ENCODE measurements at places on chromosomes 4 and X. TPM values are rescaled to one million over a fixed set of nuclear protein-coding genes. Genes with fewer than 3 reads are reported as not detected.

- H3K36me3 ChIP-seq, result no peaks in the 10 kb centered on the region
- no peak for DNase-seq
- no peak overlapping the region for H3K27ac ChIP-seq
- H3K27me3 ChIP-seq, result no peaks in the 10 kb centered on the region
Measured at GRCh38 chr4:12173496-12173895, 744.8 kb upstream of the HS3ST1 start.

DNA sequence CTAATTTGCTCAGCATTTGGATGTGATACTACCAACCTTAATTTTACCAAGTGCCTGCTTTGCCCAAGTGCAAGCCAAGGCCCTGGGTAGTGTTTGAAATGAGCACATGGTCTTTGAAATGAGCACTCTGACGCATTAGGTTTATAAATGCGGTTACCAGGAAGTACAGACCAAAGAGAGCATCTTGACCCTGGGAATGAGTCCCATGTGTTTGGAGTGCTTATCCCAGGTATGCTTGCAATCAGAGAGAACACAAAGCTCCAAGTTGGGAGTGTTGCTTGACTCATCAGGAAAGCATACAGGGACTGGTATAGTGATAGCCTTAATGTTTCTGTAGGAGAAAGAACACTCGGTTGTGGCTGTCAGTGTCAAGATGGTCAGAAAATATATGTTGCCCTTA, 203.6 kb upstream of the MAMLD1 start:
- H3K4me3 ChIP-seq, result no peak overlapping the region
- no peak overlapping the region for H3K27ac ChIP-seq
- no peaks in the 10 kb centered on the region for H3K4me1 ChIP-seq
- H3K27me3 ChIP-seq, result no peaks in the 10 kb centered on the region
- DNase-seq, result no peak

DNA sequence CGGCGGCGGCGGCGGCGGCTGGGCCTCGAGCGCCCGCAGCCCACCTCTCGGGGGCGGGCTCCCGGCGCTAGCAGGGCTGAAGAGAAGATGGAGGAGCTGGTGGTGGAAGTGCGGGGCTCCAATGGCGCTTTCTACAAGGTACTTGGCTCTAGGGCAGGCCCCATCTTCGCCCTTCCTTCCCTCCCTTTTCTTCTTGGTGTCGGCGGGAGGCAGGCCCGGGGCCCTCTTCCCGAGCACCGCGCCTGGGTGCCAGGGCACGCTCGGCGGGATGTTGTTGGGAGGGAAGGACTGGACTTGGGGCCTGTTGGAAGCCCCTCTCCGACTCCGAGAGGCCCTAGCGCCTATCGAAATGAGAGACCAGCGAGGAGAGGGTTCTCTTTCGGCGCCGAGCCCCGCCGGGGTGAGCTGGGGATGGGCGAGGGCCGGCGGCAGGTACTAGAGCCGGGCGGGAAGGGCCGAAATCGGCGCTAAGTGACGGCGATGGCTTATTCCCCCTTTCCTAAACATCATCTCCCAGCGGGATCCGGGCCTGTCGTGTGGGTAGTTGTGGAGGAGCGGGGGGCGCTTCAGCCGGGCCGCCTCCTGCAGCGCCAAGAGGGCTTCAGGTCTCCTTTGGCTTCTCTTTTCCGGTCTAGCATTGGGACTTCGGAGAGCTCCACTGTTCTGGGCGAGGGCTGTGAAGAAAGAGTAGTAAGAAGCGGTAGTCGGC, 528 bp downstream of the FMR1 start:
- H3K4me1 ChIP-seq, result peaks cover 9% of the 10 kb centered on the region
- peak; percentile 2 for DNase-seq
- H3K27me3 ChIP-seq, result no peaks in the 10 kb centered on the region
- H3K27ac ChIP-seq, result peak overlapping the region; percentile 85
- no peaks in the 10 kb centered on the region for H3K36me3 ChIP-seq

TMEM35A gene
- not detected for total RNA-seq

DNA sequence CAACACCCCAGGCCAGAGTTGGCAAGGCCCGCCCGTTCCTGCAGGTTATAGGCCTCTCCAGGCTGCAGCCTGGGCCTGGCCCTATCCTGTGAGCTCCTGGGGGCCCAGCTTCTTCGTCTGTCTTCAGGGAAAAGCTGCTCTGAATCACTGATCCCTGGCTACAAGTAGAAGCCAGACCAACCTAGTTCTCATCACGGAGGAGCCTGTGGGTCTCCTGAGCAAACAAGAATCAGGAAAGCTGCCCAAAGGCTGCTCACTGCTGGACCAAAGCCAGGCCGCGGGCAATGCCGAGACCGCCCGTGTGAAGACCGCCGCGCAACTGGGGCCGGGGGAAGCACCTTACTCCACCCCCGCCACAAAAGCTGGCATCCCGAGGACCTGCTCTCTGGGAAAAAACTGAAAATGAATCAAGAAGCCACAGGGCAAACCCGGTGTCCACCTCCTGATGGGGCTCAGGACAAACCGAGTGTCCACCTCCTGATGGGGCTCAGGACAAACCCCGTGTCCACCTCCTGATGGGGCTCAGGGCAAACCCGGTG, 12.8 kb downstream of the CTBP1 start:
- H3K4me3 ChIP-seq, result no peak overlapping the region
- H3K4me1 ChIP-seq, result peaks cover 6% of the 10 kb centered on the region
- H3K36me3 ChIP-seq, result peaks cover 88% of the 10 kb centered on the region
- no peak for DNase-seq

- H3K36me3 ChIP-seq, result no peaks in the 10 kb centered on the region
- no peak overlapping the region for H3K27ac ChIP-seq
- no peak for DNase-seq
- H3K4me1 ChIP-seq, result no peaks in the 10 kb centered on the region
Measured at GRCh38 chr4:173748353-173748752, 218.3 kb upstream of the HAND2 start.

DNA sequence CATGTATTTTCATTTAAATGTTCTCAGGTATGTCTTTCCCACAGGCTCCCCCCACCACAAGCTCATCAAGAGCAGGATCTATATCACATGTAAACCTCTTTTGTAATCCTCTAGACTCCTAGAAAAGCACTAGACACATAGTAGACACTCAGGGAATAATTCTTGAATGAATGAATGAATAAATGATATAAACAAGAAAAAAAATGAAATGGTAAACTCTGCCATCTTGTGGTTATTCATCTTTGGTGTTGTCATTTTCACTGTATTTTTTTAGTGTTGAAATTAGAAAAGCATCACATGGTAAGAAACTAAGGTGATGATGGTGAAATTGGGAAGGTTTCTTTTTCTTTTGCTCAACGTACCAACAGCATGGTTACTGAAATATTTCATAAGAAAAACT, 34.2 kb upstream of the C1GALT1C1 start:
- no peaks in the 10 kb centered on the region for H3K36me3 ChIP-seq
- no peak overlapping the region for H3K27ac ChIP-seq
- H3K4me3 ChIP-seq, result no peak overlapping the region
- no peaks in the 10 kb centered on the region for H3K4me1 ChIP-seq

- H3K27ac ChIP-seq, result no peak overlapping the region
- H3K4me3 ChIP-seq, result no peak overlapping the region
- no peaks in the 10 kb centered on the region for H3K4me1 ChIP-seq
- H3K36me3 ChIP-seq, result no peaks in the 10 kb centered on the region
Measured at GRCh38 chr4:88097301-88097700, 61.1 kb downstream of the ABCG2 start.

DNA sequence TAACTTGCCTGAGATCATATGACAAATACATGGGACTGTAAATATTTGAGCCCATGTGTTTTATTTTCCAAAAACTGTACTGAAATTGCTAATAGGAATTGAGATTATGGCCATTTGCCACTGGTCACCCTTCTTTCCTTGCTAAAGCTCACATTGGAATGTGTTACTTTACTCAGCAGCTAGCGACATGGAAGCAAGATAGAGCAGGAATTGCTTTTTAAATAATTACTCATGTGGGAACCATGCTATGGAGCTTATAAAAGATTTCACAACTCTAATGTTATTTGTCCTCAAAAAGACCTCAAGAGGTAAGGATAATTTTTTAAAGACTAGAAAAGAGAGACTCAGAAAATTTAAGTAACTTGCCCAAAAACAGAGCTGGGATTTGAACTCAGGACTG, 48.8 kb upstream of the AFAP1 start:
- H3K27ac ChIP-seq, result no peak overlapping the region
- H3K4me1 ChIP-seq, result peaks cover 9% of the 10 kb centered on the region
- no peaks in the 10 kb centered on the region for H3K27me3 ChIP-seq
- no peaks in the 10 kb centered on the region for H3K36me3 ChIP-seq
